ENCODE measurements at places on chromosomes 4 and X.

GRCh38 chr4:64130907-64131306 lies 278.3 kb downstream of the TECRL start:
- no peak for DNase-seq

GRCh38 chr4:155299103-155299502 lies 77.7 kb downstream of the MAP9 start:
- DNase-seq, result no peak

- DNase-seq, result no peak
These were observed 1101.0 kb upstream of the PCDH7 start for GRCh38 chr4:29619168-29619567.

- DNase-seq, result no peak
These were observed 31.7 kb upstream of the CABS1 start for GRCh38 chr4:70303090-70303489.

- DNase-seq, result no peak
These were observed 23.8 kb downstream of the NUDT6 start for GRCh38 chr4:122898370-122899150.

- no peak for DNase-seq
These were observed 410.4 kb downstream of the INPP4B start for GRCh38 chr4:142435599-142436235.

GRCh38 chr4:68267433-68267944 lies 22.0 kb upstream of the TMPRSS11B start:
- no peak for DNase-seq

- DNase-seq, result no peak
These were observed 3.6 kb upstream of the GATA1 start for GRCh38 chrX:48782795-48783194.

DNA sequence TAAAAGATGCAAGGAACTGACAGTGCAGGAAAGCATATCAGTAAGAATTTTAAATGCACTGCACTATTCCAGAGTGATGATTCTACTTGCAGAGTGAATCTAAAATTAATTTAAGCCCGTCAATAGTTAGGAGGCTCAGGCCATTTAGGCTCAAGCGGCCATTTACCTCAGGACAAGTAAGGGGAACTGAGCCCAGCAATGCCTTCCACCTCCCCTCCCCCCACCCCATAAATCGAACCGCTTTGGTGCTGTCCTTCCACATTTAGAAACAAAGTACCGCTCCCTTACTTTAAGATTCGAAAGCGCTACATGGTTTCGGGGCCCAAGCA lies 665 bp downstream of the RBM41 start:
- no peak for DNase-seq

GRCh38 chr4:110442309-110442708 lies 33.6 kb upstream of the ENPEP start:
- no peak for DNase-seq

- DNase-seq, result no peak
These were observed 227.7 kb downstream of the HS6ST2 start for GRCh38 chrX:132730726-132731125.

DNA sequence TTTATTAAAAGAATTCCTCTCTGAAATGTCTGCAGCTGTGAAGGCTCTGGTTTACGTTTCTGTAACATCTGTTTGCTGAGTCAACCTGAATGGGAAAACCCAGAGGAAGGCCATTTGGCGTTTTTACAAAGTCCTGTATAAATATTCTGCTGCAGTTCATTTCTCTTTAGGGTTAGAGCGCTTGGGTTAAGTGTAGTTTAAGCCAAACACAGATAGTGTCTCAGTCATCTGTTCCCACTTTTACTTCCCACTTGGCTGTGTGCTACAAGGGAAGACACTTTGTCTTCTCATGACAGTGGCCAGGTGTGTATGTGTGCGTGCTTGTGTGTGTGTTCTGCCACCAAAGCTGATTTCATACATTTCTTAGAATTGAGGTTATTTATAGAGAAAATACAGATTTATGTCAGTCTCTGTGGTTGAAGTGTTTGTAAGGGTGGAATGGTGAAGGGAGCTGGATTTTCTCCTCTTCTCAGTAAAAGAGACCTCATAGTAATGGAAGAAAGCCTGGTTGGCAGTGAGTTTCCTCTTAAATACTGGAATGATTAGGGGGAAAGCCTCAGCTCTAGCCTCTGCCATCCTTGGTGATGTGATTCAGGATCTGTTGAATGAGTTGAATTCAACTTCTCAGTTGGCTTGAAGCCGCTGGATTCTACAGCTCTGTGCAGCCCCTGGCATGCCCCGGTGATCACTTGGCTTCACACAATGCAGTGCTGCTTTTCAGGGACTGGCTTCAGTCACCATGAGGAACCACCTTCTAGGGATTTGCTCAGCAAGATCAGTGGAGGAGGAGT lies 50.6 kb downstream of the JADE1 start:
- no peak for DNase-seq

- DNase-seq, result no peak
These were observed 112.1 kb upstream of the LDB2 start for GRCh38 chr4:17010426-17011087.

GRCh38 chrX:13212191-13212651 lies 107.6 kb downstream of the ATXN3L start:
- no peak for DNase-seq

DNA sequence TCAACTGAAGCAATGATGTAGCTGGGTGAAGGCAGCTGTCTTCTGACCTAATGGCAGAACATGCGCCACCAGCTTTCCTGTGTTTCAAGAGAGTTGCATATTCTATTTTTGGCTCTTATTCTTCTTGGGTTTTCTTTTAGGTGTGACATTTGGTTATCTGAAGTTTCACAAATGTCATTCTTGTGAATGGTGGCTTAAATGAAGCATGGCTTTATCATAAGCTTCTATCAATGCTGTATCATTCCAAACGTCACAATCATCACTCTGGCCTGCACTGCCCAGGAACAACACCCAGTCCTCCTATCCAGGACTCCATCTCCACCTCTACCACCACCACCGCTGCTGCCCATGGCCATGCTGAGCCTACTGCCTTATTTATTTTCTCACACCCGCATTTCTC lies 69.7 kb upstream of the WWC2 start:
- DNase-seq, result no peak

- no peak for DNase-seq
These were observed 17.5 kb downstream of the FAM9A start for GRCh38 chrX:8783714-8784098.

GRCh38 chr4:113026556-113026955 lies 22.9 kb upstream of the ANK2 start:
- no peak for DNase-seq

- no peak for DNase-seq
These were observed 129.0 kb downstream of the DCTD start for GRCh38 chr4:182788201-182788600.

GRCh38 chr4:44098973-44099372 lies 349.6 kb downstream of the KCTD8 start:
- DNase-seq, result no peak

DNA sequence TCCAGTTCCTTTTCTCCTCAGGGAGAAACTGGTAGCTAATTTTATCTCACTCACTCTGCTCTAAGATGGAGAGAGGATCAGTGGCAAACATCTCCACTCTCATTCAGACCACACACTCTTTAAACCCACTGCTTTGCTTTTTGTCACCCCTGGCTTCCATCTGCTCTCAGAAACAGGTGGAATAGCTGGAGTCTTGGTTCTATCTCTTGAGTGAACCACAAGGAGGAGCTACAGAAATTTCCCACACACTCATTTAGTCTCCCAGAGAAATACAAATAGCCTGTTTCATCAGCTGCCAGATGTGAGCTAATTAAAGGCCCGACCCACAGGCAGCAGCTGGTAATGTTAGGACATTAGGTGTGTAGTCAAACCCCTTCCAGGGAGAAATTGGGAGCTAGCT lies 96.6 kb downstream of the STPG2 start:
- no peak for DNase-seq

- DNase-seq, result no peak
These were observed 917.0 kb upstream of the LCORL start for GRCh38 chr4:18938343-18939099.

- DNase-seq, result no peak
These were observed 30.1 kb downstream of the TEX13A start for GRCh38 chrX:105190252-105190853.

DNA sequence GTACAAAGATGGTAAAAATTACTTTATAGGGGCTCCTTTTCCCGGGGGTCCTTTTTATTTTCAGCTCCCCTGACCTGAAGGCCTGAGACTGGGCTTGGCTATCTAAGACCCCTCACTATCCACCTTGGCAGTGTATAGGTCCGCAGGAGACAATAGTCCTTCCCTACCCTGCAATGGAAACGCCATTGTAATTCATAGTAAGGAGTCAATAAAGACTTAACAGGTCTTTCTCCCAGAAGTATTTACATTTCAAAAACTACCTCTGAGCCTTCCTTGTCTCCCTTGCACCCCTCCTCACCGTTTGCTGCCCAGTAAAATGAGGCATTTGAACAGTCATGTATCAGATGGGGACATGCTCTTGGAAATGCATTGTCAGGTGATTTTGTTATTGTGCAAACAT lies 401.2 kb upstream of the CNKSR2 start:
- DNase-seq, result no peak

GRCh38 chr4:124067046-124067445 lies 645.5 kb downstream of the ANKRD50 start:
- DNase-seq, result no peak

DNA sequence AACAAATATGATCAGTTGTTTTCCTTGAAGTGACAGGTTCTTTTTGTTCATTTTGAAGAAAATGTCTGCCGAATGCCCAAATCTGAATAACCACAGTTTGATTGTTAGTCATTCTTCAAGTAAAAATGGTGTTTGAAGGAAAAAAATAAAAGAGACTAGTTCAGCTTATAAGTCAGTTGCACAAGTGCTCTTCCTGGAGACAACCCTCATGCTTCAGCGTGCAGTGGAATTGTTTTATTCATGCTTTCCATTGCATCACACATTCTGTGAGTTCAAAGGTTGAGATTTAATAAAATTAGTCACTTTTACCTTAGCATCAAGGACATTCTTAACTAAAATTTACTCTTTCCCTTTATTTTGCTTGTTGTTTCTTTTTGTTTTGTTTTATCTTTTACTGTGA lies 404.9 kb downstream of the ZNF674 start:
- no peak for DNase-seq

DNA sequence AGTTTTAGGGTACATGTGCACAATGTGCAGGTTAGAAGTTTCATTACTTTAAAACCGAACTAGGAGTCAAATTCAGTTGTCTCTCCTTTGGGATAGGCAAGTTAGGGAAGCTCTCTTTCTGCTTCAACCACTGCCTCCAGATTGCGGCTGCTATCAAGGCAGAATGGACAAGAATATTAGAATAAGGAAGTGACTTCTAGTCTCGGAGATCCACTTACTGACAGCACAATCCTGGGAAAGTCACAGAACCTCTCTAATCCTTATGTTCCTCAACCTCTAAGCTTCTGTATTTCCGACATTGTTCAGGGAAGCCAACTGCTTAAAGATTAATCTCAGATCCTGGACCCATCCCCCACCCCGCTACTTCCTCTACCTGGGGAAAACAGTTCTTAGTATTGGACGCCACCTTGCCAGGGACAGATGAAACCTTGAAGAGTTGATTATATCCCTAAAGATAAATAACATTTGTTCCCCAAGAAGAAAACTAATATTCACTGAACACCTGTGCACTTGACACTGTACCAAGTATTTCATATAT lies 2.1 kb downstream of the NUP62CL start:
- no peak for DNase-seq

- no peak for DNase-seq
These were observed 18.8 kb downstream of the MSANTD1 start for GRCh38 chr4:3267576-3268394.

- DNase-seq, result no peak
These were observed 24.6 kb downstream of the F9 start for GRCh38 chrX:139554991-139555675.

DNA sequence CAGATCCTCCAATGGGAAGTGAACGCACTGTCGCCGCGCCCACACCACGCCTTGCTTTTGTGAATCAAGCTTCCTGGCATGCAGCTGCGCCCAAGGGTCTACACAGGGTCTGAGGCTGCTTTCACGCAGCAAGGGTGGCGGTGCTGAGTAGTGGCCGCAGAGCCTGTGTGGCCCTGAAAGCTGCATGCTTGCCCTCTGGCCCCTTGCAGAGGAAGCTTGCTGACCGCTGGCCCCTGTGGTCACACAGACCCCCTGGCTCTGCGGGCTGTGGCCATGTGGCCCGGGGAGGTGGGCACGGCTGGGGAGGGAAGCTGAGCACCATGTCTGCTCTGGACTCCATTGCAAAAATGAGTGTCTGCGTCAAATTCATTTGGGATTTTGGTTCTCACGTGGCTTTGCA lies 8.8 kb downstream of the DOK7 start:
- DNase-seq, result no peak

DNA sequence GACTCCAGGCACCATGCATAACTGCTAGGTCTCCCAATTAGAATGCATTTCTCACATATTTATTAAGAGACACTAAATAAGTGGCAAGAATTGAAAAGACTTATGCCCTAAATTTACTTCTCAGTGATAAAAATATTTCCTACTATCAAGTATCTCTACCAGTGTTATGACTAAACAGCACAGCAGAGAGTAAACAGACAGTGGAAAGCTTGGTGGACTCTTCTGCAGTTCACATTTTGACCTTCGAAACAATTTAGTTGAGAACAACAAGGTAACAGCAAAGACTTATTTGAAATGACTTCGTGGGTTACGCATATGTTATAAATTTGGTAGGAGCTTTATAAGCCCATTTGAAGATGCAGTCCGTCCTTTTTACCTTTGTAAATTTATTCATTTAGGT lies 16.3 kb upstream of the MAML3 start:
- no peak for DNase-seq

GRCh38 chr4:11404431-11404830 lies 24.3 kb downstream of the HS3ST1 start:
- no peak for DNase-seq

- DNase-seq, result peak; percentile 52
These were observed 763 bp downstream of the PYURF start for GRCh38 chr4:88522702-88523324.

DNA sequence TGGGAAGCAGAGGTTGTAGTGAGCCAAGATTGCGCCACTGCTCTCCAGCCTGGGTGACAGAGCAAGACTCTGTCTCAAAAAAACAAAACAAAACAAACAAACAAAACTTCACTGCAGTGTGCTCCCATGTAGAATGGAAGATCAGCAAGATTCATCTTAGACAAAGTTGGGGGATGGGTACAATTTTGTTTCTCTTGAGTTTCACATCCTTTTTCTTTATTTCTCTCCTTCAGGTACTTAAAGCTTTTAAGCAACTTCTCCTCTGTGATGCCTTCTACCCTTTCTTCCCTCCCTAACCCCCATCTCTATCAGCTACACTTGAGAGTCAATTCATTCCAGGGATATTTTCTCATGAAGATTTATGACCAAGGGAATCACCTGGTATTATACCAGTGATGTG lies 15.5 kb upstream of the RBBP7 start:
- DNase-seq, result no peak

All from stimulated activated CD4-positive, alpha-beta T cell treated with anti-CD3 and anti-CD28 coated beads, Interleukin-4, amount 100 ng/mL, for 1 hour (primary cell).